ENCODE measurements at places on chromosomes 7 and 10.
A peak's percentile ranks its signal among the peaks of the same experiment; 100 is the strongest.

- peak; percentile 13 for DNase-seq
These were observed 63.9 kb upstream of the AHR start for GRCh38 chr7:17234398-17235031.

GRCh38 chr7:86598721-86599120, 45.0 kb upstream of the GRM3 start:
- DNase-seq, result no peak

DNA sequence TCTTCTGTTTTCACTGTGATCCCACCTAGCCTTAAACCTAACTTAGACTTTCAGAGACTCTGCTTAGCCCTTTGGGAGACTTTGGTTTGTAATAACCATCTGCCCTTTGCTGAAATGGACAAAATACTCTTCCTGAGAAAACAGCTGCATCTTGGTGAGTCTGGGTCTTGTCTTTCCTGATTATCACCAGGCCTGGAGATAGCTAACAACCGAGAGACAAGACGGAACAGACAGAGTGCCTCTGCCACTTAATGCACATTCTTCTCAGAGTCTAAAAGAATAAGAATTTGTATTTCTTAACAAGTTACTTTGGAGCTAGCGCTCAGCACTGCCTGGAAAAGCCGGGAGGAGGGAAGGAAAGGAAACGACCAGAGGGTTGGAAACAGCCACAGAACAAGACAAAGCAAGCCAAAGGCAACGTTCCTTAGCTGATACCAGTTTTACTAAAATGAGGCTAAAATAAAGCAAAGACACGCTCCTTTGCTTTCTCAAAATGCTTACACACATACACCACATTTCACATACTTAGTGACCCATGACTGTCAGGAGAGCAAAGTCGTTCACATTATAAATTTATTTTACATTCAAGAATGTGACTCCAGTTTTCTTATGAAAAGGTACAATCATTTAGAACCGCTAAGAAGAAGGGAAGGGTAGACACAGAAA, 70.3 kb upstream of the DGKI start:
- DNase-seq, result no peak

- no peak for DNase-seq
These were observed 161.1 kb downstream of the PAXIP1 start for GRCh38 chr7:154841731-154842331.

DNA sequence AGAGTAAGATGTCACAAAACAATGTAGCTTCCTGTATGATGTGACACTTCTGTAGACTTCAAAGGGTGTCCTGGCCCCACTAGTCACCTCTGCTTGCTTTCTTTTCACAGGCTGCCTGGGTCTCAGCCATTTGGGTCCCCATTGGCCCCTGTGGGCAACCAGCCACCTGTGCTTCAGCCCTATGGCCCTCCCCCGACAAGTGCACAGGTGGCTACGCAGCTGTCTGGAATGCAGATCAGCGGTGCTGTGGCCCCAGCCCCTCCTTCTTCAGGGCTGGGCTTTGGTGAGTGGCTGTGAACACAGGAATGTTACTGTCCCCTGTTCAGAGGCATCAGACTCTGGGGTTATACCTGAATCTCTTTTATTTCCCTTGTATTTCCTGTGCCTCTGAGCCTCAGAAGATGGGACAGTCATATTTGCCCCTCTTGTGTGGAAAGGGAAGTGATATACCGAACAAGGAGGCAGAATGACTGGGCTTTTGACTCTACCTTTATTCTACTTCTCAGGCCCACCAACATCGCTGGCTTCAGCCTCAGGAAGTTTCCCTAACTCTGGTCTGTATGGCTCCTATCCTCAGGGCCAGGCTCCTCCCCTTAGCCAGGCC, 15.4 kb downstream of the SEC24C start:
- DNase-seq, result no peak

DNA sequence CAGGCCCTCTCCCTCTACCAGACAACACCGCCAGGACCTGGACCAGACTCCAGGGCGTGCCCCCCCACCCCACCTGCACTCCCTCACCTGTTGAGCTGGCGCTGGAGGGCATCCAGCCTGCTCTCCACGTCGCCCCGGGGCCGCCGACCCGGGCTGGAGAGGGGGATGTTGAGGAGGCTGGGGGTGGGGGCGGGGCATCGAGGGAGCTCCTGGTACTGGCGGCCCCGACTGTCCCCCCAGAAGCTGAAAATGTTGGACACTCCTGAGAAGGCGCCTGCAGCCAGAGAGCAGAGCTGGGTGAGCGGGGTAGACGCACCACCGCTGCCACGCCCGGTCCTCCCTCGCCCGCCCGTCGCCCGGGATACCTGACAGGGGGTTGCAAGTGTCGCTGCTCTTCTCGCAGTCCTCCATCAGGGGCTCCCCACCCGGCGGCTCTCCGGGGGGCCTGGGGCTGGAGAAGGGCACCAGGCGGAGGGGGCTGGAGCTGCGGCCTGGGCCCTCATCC, 30.8 kb downstream of the KCNH2 start:
- no peak for DNase-seq

- DNase-seq, result no peak
These were observed 25.3 kb downstream of the FRMPD2 start for GRCh38 chr10:48249004-48249762.

- no peak for DNase-seq
These were observed 63.7 kb downstream of the TACC2 start for GRCh38 chr10:122052701-122053100.

- DNase-seq, result no peak
These were observed 272.2 kb downstream of the TCF7L2 start for GRCh38 chr10:113222207-113222606.

GRCh38 chr7:100247152-100247757, 27.5 kb downstream of the PVRIG start:
- no peak for DNase-seq

DNA sequence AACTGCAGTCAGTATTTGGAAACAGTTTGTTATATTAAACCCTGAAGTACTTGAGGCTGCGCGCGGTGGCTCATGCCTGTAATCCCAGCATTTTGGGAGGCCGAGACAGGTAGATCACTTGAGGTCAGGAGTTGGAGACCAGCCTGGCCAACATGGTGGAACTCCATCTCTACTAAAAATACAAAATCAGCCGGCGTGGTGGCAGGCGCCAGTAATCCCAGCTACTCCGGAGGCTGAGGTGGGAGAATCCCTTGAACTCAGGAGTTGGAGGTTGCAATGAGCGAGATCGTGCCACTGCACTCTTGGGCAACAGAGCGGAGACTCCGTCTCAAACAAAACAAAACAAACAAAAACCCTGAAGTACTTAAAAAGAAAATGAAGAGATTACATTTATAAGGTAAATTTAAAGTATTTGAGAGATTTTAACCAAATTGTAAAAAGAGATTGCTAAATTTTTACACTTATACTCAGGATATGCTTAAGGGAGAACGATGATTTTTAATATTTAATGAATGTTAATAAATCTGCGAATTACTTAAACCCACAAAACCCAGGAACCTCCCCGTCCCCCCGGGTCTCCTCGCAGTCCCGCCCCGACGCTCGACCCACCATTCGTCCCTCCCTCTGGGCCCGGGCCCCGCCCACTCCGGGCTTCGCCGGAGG, 425 bp upstream of the MTG1 start:
- peak; percentile 17 for DNase-seq

- DNase-seq, result no peak
These were observed 28.2 kb upstream of the TPST1 start for GRCh38 chr7:66176914-66177313.

DNA sequence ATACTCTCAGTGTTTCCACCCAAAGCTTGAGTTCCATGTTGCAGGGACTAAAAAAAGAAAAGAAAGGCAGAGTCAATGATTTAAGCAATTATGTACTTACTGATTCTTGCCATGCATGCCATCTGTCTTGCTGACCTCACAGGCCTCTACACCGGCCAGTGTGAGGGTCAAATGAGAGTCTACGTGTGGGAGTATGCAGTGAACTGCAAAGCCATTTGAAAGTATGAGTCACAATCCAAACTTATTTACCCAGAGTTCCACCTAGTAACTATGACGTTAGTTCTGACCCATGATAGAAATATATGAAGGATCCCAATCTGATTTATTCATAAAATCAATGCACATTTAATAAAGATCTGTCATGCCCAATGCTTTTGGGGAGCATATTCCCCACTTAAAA, 26.5 kb downstream of the PDE1C start:
- no peak for DNase-seq

- no peak for DNase-seq
These were observed 21.0 kb downstream of the NUDT13 start for GRCh38 chr10:73131301-73131700.

DNA sequence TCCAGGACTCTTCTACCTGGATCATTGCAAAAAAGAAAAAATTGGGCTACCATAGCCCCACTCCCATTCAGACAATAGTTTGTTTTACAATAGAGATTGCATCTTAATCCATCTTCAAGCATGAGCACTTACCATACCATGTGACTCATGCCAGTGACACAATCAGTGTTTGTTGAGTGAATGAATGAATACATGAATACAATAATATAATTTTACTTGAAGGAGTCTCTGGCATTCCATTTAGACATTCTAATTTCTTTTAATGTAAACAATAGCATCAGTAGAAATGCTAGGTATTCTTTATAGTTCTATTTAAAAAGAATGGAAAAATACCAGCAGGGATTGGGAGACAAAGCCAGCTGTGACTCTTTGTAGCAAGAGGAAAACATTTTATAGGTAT, 141.6 kb upstream of the AKR1E2 start:
- DNase-seq, result no peak

DNA sequence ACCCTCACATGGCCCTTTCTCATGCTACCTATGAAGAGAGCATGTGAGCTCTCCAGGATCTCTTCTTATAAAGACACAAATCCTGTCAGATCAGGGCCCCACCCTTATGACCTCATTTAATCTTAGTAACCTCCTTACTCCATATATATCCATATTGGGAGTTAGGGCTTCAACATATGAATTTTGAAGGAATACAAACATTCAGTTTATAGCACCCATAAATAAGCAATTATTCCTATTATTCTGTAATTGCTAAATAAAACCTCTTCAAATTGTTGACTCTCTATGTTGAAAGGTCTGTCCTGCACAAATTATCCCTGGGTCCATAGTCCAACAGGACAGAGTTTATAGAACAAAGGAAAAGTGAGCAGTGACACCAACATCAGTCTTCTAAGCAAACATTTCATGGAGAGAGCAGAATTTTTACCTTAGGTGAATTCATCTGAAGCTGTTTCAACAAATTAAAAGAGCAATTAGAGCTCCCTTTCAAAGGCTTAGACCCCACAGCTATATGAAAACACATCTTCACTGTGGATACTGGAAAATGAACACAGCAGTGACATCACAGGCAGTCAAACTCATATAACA, 12.2 kb downstream of the DOCK4 start:
- DNase-seq, result no peak

DNA sequence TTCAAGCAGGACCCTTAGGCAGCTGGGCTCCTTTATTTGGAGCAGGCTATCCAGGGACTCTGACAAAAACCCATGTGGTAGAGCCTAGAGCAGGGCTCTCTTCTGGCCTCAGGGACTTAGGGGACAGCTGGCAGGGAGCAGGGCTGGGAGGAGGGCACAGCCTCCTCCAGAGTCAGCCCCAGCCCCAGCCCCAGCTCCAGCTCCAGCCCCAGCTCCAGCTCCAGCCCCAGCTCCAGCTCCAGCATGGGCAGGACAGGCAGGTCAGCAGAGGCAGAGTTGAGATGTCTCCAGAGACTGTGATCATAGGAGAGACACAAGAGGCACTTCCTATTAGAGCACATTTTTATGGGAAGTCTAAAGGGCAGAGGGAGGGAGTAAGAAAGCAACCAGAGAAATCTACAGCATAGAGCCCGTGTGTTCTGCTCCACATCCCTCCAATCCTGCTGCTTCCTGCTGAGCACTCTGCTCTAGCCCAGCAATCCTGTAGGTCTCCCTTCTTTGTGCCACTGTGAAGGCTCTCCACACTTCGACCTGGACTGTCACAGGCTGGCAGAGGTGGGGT, 13.3 kb upstream of the C10orf53 start:
- DNase-seq, result no peak

DNA sequence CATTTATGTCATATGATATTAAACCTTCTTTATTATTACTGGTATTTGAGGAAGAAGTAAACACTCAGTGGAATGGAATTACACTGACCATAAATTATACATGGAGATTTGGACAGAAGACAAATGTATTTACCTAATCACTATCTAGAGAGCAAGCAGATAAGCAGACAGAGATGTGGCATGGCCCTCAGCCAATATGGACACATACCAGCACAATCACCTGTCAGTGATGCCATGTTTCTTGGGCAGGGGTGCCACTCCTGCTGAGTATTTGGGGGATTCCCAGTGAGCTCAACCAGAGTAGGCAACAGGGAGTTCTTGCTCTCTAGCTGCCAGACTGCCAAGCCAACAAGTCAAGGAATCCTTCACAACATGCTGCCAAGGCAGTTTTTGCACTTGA, 866.3 kb upstream of the LRRN3 start:
- DNase-seq, result peak; percentile 35

DNA sequence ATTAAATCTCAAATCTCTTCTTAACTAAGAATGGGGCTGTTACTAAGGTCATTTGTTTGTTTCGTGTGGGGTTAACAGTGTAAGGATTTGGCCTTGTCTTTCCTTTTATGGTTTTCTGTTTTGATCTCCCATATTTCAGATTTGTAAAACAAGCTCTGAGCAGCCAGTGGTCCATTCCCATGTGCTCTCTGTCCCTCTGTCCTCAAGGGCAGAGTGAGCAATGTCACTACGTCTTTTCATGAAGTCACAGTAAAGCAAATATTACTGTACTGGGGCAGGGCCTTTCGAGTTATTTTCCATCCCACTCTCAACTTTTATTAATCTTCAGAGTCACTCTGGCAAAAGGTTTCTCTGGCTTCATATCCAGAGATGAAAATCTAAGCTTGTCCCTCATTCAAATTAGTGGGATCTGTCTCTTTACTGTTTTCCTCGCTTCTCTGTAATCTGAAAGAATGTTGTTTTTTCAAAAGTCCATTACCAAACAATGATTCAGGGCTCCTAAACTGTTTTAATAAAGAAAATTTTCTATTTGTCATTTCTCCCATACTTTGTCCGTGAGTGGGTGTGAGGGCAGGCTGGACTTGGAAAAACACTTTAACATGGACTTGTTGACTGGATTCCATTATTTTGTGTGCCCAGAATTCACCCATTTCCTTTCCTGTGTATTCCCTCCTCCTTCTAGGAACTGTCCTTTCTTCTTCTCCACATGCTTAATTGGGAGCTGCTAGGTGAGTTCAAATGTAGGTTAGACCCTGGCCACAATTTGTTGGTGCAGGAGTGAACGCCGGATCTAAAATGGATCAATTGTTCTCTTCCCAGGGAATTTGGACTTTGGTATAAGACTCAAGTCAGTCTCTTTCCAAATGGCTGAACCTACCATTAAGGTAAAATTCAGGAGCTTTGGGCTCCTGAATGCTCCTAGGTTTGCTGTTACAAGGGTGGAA, 42.1 kb upstream of the NAMPT start:
- no peak for DNase-seq

GRCh38 chr7:107742678-107743566, 1.0 kb upstream of the CBLL1 start:
- DNase-seq, result peak; percentile 60

GRCh38 chr10:36182179-36182566, 540.1 kb upstream of the FZD8 start:
- no peak for DNase-seq

- peak; percentile 65 for DNase-seq
These were observed at the start of gene DNA2 for GRCh38 chr10:68471586-68472408. Gene DNA2, minus strand, starts transcription at chr10:68471973. Its CDS starts 109 bp downstream, at chr10:68471864.

Measured in body of pancreas (tissue), 4 donors.